Activated T-helper 9 cell treated with anti-CD3 and anti-CD28 coated beads, Interleukin-2, amount 50 U/mL, for 16 hours (primary cell): ENCODE measurements at places on chromosomes 2 and 18.

DNA sequence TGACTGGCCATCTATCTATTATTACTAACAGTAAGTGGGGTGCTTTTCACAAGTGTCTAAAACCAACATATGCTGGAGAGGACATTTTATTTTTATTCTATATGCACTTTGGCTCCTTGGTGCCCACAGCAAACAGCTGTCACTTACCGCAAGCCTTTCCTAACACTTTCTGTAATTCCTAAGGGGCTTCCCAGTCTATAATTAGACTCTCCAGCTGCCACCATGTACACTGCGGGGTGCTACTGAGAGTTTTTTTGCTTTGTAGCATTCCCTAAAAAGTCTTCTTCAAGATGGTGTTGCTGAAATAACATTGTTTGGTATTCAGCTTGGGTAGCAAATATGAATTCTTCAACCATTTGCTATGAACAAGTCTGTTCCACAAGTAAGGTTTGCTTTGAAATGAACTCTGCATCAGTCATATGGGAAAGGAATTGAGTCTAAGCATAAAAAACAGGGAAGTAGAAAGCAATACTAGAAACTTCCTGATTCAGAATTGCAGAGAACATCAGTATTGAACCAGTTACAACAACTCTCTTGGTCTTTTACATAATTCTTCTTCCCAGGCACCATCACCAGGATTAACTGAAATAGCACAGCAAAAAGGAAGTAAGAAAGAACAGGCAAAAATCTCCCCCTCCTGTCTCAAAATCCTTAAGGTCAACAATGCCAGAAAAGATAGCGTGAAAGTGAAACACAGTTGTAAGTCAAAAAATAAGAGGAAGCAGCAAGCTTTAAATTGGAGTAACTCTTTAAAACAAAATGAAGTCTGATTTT, 28.6 kb downstream of the EPB41L3 start:
- DNase-seq = no peak

GRCh38 chr18:11167778-11168177, 18.4 kb upstream of the PIEZO2 start:
- DNase-seq = no peak

DNA sequence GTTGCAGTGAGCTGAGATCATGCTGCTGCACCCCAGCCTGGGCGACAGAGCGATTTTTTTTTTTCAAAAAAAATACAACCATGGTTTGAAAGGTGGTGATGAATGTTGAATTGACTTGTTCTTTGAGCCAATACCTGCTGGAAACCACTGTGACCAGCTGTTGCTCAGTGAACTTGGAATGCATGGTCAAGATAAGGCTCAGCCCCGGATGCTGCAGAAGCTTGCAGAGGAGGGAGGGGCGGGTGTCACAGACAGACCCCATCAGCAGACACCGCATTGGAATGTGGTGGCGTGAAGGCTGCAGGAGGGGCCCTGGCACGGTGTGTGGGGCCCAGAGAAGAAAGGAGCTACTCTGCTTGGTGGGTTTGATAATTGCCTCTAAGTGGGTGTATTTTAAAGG, 91.6 kb downstream of the ITGB1BP1 start:
- no peak for DNase-seq

GRCh38 chr2:5976531-5977065, 284.4 kb downstream of the SOX11 start:
- DNase-seq = no peak

GRCh38 chr2:11022064-11022463, 110.3 kb downstream of the KCNF1 start:
- no peak for DNase-seq

DNA sequence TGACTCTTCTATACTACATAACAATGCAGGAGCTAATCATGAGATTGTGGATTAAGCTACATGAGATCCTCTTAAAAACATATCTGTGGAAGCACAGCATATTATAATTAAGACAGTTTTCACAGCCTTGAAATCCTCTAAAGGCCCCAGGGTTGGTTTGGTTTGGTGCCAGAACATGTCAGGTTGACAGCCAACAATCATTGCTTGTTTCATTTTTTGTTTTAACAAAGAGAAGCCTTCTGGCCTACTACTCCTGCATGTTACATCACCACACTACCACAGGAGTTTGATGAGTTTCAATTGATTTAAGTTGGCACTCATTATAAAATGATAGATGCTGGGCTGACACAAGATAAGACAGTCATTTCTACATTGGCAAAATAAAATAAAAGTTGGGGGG, 255.9 kb upstream of the ERBB4 start:
- no peak for DNase-seq

DNA sequence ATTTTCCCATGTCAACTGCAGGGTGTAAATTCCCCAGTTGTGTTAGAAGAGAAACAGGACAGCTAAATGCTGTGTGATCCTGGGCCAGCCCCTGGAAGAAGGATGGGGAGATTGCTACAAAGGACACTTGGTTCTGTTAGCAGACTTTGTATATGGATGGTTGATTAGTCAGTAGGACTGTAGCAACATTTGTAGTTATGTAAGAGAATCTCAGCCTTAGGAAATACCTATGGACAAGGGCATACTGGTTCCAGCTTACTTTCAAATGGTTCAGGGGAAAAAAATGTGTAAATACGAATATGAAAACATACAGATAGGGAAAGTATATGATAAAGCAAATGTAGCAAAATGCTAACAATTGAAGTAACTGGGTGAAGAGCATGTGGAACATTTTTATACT, 47.6 kb downstream of the GNAL start:
- no peak for DNase-seq

- DNase-seq = no peak
Observed at GRCh38 chr2:31893094-31893493, 117.7 kb downstream of the MEMO1 start.

DNA sequence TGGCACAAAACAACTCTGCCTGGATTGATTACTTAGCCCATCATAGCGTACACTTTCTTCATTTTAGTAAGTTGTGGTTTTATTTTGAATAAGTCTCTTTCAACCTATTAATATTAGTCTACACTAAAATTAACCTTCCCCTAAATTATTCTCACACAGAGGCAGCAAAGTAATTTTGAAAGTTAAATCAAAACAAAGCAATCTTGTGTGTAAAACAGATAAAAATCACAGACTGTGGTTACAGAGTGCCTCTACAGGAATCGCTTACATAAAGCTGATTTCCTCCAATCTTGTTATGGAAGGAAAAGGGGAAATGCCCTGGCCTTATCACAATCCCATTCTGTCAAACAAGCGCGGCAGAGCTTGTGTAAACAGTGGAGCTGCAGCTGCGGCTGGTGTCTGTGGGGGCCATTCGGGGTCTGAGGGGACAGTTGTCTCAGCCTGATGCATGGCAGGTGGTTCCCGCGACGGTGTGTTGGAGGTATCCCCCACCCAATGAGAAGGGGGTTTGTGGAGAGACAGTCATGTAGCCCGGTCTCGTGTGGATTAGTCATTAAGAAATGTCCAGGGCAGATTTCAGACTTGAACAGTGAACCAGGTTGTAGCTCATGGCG, 42.1 kb downstream of the BCL2L11 start:
- no peak for DNase-seq

- no peak for DNase-seq
Observed at GRCh38 chr18:21053127-21053526, 58.5 kb downstream of the ROCK1 start.
